ENCODE measurements at places on chromosomes 2 and 18.

GRCh38 chr2:230537531-230537976, 121.6 kb downstream of the SP100 start:
- H3K27me3 ChIP-seq = no peaks in the 10 kb centered on the region
- no peak overlapping the region for H3K4me3 ChIP-seq
- no peak for DNase-seq
- peak overlapping the region; percentile 14 for H3K27ac ChIP-seq
- peaks cover 3% of the 10 kb centered on the region for H3K36me3 ChIP-seq
- peaks cover 5% of the 10 kb centered on the region for H3K4me1 ChIP-seq

DNA sequence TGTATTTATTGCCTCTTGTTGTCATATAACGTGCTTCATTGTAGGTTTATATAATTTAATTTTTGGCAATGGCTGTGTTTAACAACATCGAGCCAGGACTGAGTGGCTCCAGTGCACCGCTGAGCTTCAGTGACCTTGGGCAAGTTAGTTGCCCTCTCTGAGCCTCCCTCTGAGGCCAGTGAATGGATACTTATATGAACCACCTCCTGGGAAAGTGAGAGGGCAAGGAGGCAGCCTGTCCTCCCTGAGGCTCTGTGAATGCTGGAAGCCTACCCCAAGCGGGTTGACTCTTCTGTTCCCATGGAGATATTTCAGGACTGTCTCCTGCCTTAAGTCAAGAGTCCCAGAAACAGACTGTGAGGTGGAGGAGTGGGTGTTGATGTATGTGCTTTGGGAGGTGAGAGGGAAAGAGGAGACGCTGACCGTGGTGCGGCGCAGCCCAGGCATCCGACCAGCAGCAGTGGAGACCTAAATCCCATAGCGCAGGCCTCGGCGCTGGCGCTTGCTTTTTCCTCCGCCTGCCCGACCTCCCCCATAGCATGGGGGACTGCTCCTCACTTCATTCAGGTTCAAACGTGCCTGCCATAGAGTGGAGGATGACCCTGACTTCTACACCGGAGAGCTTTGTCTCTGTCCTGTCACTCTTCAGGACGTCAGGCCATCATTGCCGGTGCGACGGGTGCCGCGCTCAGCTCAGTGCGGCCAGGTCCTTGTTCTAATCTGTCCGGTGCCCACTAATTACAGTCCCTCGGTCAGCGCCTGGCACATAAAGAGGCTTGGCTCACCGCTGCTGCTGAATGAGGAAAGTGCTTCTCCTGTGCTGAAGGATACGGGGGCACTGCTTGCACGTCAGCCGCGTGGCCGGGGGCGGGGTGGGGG, 167.3 kb upstream of the HS6ST1 start:
- H3K27ac ChIP-seq = no peak overlapping the region
- DNase-seq = no peak
- peaks cover 4% of the 10 kb centered on the region for H3K4me1 ChIP-seq
- peaks cover 25% of the 10 kb centered on the region for H3K27me3 ChIP-seq
- no peaks in the 10 kb centered on the region for H3K36me3 ChIP-seq
- H3K4me3 ChIP-seq = no peak overlapping the region

DNA sequence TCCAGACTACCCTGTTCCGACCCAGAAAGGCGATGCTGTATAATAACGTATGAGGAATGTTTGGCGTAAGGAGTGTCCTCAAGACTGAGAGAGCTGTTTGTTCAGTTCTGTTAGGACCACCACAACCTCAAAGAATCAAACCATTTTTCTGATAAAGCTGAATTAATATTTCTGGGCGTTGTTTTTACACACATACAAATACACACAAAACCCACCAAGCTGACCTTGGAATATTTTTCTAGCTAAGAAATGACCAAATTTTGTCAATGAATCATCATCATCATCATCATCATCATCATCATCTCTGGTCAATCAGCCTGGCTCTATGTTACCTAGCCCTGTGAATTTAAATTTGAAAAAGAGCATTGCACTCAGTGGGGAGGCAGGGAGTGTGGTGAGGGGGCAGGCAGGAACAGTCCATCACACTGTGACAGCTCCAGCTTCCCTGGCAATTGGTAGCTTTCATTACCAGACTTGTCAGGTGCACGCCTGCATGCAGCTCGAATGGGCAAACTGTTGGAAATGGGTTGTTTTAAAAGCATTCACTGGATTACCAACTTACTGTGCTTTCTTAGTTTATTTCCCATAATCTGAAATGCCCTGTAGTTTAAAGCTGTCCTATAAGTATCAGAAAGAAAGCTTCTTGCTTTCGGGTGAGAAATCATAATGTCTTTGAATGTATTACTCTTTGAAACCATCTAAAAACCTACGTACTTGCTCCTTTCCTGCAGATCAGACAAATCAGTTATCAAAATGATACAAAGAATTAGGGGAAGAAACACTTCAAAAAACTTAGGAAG, 6.9 kb upstream of the POU3F3 start:
- peaks cover 2% of the 10 kb centered on the region for H3K36me3 ChIP-seq
- H3K27me3 ChIP-seq = peaks cover 80% of the 10 kb centered on the region
- no peak overlapping the region for H3K27ac ChIP-seq
- H3K4me1 ChIP-seq = peaks cover 9% of the 10 kb centered on the region

DNA sequence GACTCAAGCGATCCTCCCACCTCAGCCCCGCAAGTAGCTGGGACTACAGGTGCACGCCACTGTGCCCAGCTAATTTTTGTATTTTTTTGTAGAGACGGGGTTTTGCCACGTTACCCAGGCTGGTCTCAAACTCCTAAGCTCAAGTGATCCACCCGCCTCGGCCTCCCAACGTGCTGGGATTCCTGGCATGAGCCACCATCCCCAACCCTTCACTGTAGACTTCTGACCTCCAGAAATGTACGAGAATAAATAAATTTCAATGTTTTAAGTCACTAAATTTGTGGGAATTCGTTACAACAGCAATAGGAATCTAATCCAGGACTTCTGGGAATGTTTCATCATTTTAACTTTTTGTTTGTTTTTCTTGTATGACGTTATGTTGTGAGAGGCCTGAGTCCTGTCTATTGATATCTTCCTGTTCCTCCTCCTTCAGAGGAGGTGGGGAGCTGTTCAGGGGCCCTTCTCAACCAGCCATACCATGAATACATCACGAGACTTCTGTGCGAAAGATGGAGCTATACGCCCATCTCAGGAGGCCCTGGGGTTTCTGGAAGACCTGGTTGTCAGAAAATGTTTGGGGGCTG, 40.0 kb downstream of the TEX44 start:
- H3K4me1 ChIP-seq = peaks cover 7% of the 10 kb centered on the region
- H3K27me3 ChIP-seq = no peaks in the 10 kb centered on the region
- H3K27ac ChIP-seq = no peak overlapping the region
- H3K4me3 ChIP-seq = no peak overlapping the region
- DNase-seq = no peak

- no peaks in the 10 kb centered on the region for H3K27me3 ChIP-seq
- no peaks in the 10 kb centered on the region for H3K36me3 ChIP-seq
- H3K4me3 ChIP-seq = no peak overlapping the region
- no peak overlapping the region for H3K27ac ChIP-seq
- H3K4me1 ChIP-seq = no peaks in the 10 kb centered on the region
- DNase-seq = no peak
Measured at GRCh38 chr2:163187995-163188655, 349.6 kb upstream of the KCNH7 start.

DNA sequence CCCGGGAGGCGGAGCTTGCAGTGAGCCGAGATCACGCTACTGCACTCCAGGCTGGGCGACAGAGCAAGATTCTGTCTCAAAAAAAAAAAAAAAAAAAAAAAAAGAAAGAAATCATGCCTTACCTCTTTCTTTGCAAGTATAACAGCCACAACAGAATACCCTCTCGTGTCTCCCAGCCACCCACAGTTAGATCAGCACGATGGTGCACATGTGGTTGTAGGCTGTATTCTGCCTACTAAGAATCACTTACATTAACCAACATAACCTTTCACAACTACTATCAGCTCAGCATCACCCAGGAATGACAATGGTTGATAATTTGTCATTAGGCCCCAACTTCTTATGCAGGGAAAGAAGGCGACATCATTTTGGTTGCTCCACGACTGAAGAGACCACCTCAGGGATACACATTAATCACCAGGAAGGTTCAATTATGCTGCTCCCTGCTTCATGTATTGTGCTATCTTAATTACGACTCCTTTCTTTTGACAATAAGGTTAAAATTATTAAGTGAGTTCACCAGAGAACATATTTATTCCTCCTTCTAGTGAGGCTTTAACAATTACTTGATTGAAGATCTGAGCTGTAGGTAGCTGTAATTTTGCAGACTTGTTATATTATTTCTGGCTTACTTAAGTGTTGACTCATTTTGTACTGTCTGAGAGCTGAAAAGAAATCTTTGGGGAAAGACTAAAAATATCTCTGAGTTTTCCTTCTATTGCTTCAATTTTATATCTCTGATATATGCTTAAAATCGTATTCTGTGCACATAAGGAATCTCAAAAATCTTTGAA, 120.1 kb downstream of the LRP1B start:
- H3K36me3 ChIP-seq = no peaks in the 10 kb centered on the region
- H3K4me1 ChIP-seq = no peaks in the 10 kb centered on the region
- H3K27me3 ChIP-seq = no peaks in the 10 kb centered on the region
- DNase-seq = no peak
- no peak overlapping the region for H3K27ac ChIP-seq
- H3K4me3 ChIP-seq = no peak overlapping the region
